ENCODE measurements at places on chromosomes 16 and 17.

DNA sequence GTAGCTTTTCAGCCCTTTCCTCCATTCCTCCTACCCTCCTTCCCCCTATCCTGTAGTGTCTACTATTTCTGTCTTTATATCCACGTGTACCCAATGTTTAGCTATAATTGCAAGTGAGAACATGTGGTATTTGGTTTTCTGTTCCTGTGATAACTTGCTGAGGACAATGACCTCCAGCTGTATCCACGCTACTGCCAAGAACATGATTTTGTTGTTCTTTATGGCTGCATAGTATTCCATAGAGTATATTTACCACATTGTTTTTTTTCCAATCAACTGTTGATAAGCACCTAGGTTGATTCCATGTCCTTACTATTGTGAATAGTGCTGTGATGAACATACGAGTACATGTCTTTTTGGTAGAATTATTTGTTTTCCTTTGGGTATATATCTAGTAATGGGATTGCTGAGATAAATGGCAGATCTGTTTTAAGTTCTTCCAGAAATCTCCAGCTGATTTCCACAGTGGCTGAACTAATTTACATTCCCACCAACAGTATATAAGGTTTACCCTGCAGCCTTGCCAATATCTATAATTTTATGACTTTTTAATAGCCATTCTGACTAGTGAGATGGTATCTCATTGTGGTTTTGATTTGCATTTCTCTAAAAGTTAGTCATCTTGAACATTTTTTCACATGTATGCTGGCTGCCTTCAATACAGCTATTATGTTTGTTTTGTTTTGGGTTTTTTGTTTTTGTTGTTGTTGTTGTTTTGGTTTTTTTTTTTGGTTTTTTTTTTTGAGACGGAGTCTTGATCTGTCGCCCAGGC, 10.9 kb upstream of the COPRS start:
- DNase-seq, result no peak

GRCh38 chr17:42363767-42364585, 24.3 kb downstream of the STAT3 start:
- no peak for DNase-seq

DNA sequence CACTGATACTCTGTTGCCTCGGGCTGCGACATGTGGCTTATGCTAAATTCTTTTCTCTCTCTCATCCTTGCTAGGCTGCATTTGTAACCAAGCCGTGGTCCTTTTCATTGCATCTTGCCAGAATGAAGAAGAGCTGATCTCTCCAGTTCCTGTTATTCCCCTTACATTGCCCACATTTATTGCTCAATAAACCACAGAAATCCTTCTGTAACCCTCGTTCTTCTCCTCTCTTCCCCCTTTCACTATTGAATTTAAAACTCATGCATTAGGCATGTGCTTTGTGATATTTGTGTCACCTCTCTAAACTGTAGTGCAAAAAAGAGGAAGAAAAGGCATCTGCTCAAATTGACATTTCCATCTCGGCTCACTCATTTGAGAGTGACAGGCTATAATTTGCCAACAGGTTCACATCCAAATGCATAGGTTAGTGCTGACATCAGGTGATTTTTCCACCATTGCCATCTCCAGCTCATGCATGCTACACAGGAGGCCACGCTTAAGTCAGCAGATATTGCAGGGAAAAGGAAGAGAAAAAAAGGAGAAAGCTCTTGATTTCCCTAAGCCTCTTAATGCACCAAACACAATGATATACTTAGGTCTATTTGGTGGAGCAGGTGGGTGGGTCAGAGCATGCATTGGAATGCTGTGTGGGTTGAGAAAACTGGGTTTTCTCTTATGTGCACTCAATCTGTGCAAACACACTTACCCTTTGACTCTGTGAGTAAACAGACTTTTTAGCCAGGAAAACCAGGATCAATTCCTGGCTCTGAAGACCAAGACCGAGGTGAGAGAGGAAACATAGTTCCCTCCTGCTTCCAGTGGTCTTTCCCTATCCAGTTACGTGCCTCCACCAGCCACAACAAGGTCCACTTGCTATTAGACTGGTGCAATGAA, 642.7 kb downstream of the HS3ST4 start:
- no peak for DNase-seq

- no peak for DNase-seq
Observed at GRCh38 chr16:47156680-47157215, 13.0 kb upstream of the NETO2 start.

- no peak for DNase-seq
Observed at GRCh38 chr17:83030432-83030831, 49.0 kb upstream of the METRNL start.

GRCh38 chr17:74565126-74565525, 2.2 kb downstream of the CD300H start:
- DNase-seq, result no peak

DNA sequence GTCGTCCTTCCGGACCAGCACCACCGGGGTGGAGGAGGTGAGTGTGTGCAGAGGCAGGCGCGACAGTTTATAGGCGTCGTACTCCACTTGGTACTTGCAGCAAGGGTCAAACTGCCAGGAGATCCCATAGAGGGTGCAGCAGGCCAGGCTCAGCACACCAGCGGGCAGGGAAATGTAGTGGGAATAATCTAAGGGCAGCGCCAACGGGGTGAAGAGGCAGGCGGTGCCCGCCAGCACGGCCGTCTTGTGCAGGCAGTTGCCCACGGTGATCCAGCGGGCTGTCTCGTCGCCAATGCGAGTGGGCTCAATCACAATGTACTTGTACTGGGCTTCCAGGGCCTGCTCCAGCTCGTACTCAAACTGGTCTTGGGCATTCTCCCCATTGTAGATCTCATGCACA, 15.6 kb downstream of the TMEM11 start:
- no peak for DNase-seq

- DNase-seq, result no peak
Observed at GRCh38 chr17:28306954-28307401, 12.0 kb upstream of the TMEM97 start.

DNA sequence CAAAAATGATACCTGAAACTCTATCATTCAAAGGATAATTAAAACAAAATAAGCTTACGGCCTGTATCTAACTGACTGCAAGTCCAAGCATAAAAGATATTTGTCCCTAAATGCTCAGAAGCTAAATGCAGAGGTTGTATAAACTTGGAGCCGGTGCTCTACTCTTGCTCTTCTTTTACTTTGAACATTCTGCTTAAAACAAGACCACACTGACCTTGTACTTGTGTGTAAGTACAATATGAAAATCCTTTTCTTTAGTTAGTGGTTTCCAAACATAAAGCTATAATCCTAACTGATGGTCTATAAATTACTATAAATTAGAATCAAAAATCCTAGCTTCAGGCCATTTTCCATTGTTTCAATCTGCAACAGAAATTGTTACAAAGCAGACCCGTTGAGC, 74.6 kb downstream of the SPAG9 start:
- no peak for DNase-seq

DNA sequence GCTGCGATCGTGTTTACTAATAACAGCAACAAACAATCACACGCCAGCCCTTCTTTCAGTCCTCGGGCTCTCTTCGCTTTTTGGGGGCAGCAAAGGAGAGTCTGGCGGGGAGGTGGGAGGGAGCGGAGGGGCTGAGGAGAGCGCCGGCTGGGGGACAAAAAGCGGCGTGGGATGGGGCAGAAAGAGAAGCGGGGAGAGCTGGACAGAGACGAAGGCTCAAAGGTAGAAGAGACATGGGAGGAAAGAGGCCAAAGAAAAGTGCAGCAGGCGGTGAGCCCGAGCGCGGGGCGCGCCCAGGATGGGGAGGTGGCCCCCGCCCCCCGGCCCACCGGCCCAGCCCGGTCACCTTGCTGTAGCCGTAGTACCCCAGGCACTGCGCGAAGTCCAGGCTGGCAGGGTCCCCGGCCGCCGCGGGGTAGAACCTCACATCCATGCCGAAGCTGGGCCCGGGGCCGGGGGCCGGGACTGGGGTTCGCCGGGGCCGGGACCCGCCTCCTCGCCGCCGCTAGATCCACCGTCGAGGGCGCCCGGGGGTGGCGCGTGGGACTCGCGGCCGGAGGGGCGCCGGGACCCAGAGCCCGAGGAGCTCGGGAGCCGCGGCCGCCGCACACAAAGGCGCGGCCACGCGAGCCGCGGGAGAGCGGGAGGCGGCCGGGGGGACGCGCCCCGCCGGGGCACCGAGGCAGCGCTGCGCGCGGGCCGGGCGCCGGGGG, 496 bp downstream of the TOX3 start:
- DNase-seq, result no peak

DNA sequence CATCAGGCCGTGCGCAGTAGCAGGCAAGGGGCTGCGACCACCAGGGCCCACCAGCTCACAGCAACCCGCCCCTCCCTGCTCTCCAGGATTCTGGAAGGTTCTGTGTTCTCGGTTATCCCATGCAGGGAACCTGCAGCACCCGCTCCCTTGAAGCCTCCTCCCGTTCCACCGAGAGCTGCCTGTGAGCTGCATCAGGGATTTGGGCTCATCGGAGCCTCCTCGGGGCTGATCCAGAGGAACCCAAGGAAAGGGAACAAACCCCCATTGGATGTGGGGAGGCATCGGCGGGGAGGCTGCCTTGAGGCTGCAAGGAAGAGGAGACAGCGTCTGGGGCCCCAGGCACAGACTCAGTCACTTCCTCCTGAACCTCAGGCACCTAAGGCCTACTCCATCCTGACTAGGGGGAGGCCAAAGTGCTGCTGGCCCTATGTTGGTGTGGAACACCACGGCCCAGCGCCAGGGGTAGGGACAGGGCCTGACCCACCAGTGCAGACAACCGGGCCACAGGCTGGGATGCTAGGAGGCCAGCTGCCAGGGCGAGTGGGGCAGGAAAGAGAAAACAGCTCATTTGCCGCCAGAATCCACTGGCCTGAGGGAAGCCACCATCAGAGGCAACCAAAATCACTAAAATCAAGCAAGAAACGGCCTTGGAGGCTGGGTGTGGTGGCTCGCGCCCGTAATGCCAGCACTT, 14.4 kb upstream of the LGALS3BP start:
- DNase-seq, result no peak

DNA sequence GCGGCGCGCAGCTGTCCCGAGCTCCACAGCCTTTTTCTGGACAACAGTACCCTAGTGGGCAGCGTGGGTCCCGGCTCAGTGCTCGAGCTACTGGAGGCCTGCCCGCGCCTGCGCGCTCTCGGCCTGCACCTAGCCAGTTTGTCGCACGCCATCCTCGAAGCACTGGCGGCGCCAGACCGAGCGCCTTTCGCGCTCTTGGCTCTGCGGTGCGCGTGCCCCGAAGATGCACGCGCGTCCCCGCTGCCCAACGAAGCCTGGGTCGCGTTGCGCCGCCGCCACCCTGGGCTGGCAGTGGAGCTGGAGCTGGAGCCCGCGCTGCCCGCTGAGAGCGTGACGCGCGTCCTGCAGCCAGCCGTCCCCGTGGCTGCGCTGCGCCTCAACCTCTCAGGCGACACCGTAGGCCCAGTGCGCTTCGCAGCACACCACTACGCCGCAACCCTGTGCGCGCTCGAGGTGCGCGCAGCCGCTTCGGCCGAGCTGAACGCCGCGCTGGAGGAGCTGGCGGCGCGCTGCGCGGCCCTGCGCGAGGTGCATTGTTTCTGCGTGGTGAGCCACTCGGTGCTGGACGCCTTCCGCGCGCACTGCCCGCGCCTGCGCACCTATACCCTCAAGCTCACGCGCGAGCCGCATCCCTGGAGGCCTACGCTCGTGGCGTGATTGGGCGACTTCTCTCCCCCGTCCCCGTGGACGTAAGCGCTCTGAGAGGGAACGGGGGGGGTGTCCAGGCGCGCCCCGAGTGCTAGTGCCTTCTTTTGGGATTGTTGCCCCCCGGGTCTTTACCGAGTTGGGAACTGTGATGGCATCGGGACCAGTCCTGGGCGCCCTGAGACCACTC, 1.2 kb upstream of the HSF4 start:
- DNase-seq, result no peak

DNA sequence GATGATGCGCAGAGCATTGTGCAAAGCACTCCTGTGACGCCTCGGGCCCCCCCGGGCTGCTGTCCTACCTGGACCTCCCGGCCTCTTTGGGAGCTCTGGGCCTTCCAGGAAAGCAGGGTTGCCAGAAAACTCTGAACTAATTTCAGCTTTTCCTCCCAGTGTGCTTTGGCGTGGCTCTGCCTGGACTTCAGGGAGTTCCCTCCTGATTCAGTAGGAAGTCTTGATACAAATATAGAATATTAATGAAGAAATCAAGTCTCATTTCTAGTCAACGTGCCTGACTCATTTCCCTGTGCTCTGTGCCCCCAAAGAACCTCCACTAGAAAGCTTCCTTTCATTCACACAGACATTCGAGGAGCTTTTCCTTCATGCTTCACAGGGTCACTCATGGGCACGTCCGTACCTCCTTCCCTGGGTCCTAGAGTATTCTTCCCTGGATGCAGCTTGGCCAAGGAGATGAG, 84.0 kb upstream of the NOL11 start:
- DNase-seq, result peak; percentile 9

- DNase-seq, result no peak
Observed at GRCh38 chr17:28426081-28426519, 20.1 kb upstream of the SLC46A1 start.

DNA sequence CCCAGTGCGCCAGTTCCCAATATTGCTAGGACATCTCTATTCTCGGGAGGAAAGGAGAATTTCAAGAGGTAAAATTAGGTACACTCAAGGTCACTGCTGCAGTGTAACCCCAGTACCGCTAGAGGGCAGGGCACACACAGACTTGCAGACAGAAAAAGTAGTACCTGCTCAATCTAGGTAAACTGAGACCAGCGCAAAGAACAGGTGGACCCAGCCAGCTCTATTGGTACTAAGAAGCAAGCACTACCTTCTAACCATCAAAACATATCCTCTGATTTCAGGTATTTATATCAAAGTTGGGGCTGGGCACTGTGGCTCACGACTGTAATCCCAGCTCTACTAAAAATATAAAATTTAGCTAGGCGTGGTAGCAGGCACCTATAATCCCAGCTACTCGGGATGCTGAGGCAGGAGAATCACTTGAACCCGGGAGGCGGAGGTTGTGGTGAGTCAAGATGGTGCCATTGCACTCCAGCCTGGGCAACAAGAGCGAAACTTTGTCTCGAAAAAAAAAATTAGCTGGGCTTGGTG, 3.6 kb upstream of the WDR81 start:
- DNase-seq, result peak; percentile 79

- DNase-seq, result no peak
Observed at GRCh38 chr17:82351254-82351712, 7.8 kb upstream of the TEX19 start.

- DNase-seq, result no peak
Observed at GRCh38 chr17:77312786-77313599, 172.2 kb downstream of the SEC14L1 start.

DNA sequence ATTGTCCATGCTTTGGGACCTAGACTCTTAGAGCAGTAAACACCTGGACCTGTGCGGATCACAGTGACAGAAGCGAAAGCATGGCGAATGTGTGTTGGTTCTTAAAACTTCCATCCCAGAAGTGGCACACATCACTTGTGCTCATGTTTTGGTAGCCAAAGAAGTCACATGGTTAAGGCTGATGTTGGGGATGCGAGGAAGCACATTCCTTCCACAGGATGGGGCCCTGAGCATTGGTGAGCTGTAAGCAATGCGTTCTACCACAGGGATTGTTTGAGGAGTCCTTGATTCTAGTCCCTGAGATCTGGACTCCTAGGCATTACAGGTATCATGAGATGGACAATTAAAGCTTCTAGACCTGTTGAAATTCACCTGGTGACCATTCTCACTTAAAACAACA, 375.9 kb downstream of the UTP18 start:
- no peak for DNase-seq

GRCh38 chr17:8141045-8141444, 11.2 kb downstream of the PER1 start:
- no peak for DNase-seq

All from upper lobe of right lung (tissue), 1 donor.